Brain microvascular endothelial cell (primary cell): ENCODE measurements at places on chromosomes 4 and X.
A peak's percentile ranks its signal among the peaks of the same experiment; 100 is the strongest.

GRCh38 chr4:152983221-152983620 is 47.1 kb downstream of the FHDC1 start:
- no peak for DNase-seq

DNA sequence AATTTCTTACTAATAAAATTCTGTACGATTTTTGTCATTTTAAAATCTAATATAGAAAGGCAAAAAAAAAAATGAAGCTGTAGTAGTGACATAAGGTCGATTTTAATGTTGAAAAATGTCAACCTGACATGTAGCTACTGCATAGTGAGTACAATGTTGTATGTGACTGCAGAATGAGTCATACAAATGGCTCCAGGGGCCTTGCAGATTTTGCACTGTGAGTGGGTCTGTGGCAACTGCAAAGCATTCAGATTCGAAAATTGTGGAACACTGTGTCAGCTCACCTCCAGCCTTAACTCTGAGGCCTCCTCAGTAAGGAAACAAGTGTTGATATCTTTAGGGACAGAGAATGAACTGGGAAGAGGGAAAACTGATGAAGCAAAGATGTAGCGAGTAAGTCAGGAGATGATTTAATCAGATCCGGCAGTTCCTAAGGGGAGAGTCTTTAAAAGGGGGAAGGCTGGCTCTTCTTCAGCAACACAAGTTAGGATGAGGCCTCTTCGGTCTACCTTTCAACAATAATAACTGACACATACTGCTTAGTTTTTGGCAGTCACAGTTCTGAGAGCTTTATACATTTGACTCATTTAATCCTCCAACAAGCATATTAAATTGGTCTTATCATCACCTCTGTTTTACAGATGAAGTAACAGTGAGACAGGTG is 24.9 kb downstream of the TKTL2 start:
- peak; percentile 29 for DNase-seq

GRCh38 chrX:71873459-71873833 is 37.2 kb upstream of the NHSL2 start:
- DNase-seq = no peak

GRCh38 chr4:153257151-153257620 is 52.9 kb downstream of the TRIM2 start:
- peak; percentile 83 for DNase-seq

DNA sequence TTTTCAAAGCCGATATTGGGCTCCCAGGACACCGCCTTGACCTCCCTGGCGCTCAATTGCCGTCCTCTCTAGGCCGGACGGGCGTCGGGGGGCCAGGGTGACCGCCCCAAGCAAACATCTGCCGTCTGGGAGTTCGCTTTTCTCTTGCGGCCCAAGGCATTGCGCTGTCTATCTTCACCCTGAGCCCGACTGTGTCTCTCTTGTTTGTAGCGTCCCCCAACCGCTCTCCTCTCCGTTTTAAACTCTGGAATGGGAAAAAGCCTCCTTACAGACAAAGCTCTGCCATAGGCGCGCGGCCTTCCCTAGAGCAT is 551 bp upstream of the ARX start:
- no peak for DNase-seq

- no peak for DNase-seq
Measured at GRCh38 chr4:75306506-75306905, 207.7 kb downstream of the RCHY1 start.

DNA sequence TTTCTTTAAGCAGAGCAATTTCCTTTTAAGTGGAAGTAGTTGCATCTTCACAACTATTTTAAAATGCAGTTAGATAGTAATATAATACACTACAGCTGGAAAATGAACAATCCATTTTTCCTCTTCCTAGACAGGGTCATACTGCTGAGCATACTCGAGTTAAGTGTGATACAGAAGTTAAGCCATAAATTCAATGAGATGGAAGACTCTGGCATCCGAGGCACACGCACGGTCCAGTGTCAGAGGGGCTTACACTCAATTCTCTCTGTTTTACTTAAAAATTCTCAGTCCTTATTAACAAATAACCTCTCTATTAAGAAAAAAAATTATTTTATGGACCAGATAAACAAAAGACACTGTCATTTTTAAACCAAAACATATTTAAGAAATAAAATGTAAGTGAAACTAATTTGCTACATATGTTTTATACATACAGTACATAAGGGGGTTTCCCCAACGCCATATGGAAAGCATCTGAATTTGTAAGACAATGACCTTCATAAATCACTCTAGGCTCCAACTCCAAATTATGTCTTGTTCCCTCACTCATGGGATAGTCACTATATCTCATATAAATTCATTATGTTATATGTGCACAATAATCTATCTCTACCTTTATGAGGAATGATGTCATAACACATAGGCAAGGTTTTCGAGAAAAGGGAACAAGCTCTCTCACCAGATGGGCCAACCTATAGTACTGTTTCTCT is 315.3 kb downstream of the PAPSS1 start:
- DNase-seq = no peak

- no peak for DNase-seq
Measured at GRCh38 chr4:52852041-52852440, 10.1 kb upstream of the RASL11B start.

DNA sequence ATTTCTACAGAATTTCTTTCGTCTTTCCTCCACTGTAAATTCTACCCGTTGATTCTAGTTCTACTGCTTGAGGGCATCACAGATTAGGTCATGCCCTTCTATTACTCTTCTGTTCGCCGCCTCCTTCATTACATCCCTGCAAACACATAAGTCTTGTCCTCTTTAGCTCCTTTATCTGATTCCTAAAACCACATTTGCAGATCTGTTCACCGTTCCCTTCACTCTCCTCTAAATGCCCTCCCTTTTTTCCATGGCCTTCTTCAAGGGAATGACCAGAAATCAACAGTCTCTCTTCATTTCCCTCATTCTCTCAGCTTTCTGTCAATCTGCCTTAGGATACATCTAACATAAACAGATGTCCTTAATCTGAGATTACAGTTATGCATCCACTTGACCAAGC is 43.1 kb downstream of the BTC start:
- DNase-seq = no peak

GRCh38 chr4:185039508-185040273 is 21.4 kb downstream of the HELT start:
- peak; percentile 67 for DNase-seq

- peak; percentile 94 for DNase-seq
Measured at GRCh38 chrX:73851014-73852009, 288.3 kb downstream of the CHIC1 start.

GRCh38 chr4:2789793-2790582 is 2.9 kb upstream of the SH3BP2 start:
- no peak for DNase-seq

- no peak for DNase-seq
Measured at GRCh38 chr4:145830699-145831098, 107.9 kb downstream of the ZNF827 start.

DNA sequence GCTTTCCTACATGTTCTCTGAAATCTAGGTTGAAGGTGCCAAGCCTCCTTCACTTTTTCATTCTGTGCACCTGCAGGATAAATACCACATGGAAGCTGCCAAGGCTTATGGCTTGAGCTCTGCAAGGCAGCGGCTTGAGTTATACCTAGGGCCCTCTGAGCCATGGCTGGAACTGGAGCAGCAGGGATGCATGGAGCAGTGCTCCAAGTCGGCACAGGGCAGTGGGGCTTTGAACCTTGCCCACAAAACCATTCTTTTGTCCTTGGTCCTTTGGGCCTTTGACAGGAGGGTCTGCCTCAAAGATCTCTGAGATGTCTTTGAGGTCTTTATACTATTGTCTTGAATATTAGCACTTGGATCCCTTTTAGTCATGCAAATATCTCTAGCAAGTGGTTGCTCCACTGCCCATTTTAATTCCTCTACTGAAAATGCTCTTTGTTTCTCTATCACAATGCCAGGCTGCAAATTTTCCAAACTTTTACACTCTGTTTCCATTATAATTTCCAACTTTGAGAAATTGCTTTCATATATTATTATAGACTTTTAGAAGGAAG is 536.2 kb upstream of the KLHL4 start:
- DNase-seq = no peak

DNA sequence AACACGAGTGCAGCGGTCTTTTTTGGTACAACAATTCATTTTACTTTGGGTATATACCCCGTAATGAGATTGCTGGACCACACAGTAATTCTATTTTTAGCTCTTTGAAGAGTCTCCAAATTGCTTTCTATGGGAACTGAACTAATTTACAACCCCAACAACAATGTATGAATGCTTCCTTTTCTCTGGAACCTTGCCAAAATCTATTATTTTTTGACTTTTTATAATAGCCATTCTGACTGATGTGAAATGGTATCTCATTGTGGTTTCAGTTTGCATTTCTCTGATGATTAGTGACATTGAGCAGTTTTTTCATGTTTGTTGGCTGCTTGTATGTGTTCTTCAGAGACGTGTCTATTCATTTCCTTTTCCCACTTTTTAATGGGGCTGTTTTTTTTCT is 240.8 kb downstream of the STK32B start:
- no peak for DNase-seq
